Right atrium auricular region (tissue), 2 donors: ENCODE measurements at places on chromosomes 6 and 20. TPM values are rescaled to one million over a fixed set of nuclear protein-coding genes. Genes with fewer than 3 reads are reported as not detected.
A peak's percentile ranks its signal among the peaks of the same experiment; 100 is the strongest.

- no peaks in the 10 kb centered on the region for H3K27me3 ChIP-seq
- peaks cover 74% of the 10 kb centered on the region for H3K4me1 ChIP-seq
- peaks cover 22% of the 10 kb centered on the region for H3K36me3 ChIP-seq
- peak overlapping the region; percentile 62 for H3K4me3 ChIP-seq
These were observed 2.1 kb downstream of the DLL1 start for GRCh38 chr6:170288852-170289179.

GRCh38 chr6:74632196-74632875 is 573.5 kb downstream of the COL12A1 start:
- no peak for DNase-seq
- H3K4me3 ChIP-seq: no peak overlapping the region
- no peaks in the 10 kb centered on the region for H3K4me1 ChIP-seq
- H3K27me3 ChIP-seq: no peaks in the 10 kb centered on the region

- no peak overlapping the region for H3K4me3 ChIP-seq
- H3K36me3 ChIP-seq: peaks cover 33% of the 10 kb centered on the region
- no peak overlapping the region for H3K27ac ChIP-seq
- no peak for DNase-seq
- H3K27me3 ChIP-seq: no peaks in the 10 kb centered on the region
- H3K4me1 ChIP-seq: no peaks in the 10 kb centered on the region
These were observed 4.5 kb downstream of the DEK start for GRCh38 chr6:18259675-18260447.

DNA sequence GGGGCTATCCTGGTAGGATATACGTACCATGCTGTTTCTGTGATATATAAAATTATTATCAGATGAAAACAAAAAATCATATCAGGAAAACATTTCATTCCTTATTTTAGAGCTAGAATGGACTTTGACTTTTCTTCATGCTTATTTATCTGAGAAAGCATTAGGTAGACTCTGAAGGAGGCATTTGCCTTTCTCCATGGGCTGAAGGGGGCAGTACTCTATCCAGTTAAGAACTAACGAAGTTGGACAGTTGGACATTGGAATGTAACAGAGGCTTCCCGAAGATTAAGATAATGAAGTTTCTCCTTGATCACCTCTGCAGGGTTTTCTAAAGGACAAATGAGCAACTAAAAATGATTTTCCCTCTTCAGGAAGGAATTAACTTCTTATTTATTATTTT is 233.9 kb downstream of the SAMD5 start:
- H3K27ac ChIP-seq: no peak overlapping the region
- H3K4me1 ChIP-seq: no peaks in the 10 kb centered on the region
- H3K4me3 ChIP-seq: no peak overlapping the region

DNA sequence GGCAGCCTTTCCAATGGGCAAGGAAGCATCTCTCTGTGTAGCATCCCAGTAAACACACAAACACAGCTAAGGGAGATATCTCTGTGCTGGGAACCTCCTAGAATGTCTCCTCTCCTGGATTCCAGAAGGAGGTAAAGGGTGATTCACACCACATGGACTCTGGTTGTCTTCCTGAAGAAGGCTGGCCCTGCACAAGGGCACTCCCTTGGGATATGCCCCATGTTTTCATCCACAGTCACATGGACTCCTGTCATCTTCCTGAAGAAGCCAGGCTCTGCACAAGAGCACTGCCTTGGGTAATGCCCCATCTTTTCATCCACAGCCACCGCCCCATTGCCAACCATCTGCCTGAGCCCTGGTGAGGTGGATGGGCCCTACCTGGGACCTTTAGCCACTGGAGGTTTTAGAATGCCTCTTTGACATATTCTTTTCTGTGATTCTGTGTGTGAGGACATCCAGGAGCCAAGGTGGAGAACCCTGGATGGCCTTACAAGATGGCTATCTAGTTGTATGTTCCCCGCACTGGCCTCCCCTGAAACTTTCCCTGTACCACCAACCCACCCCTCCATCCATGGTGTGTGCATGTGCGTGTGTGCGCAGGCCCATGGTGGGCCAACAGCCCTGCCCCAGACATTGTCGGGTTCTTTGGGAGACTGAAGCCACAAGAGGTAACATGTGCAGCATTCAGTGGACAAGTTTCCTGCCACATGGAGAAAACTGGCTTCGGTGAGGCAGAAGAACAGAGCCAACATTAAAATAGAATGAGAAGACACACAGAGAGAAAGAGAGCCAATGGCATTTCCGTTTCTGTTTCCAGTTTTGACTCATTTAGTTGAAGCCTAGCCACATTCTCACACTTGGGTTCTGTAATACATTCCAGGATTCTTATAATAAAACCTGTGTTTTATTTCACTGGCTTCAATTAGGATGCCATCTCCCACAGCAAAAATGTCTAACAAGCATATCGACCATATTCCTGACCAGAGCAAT is 110.2 kb upstream of the CST7 start:
- H3K27me3 ChIP-seq: no peaks in the 10 kb centered on the region
- DNase-seq: no peak
- H3K4me1 ChIP-seq: no peaks in the 10 kb centered on the region
- H3K27ac ChIP-seq: no peak overlapping the region
- no peaks in the 10 kb centered on the region for H3K36me3 ChIP-seq
- no peak overlapping the region for H3K4me3 ChIP-seq

DNA sequence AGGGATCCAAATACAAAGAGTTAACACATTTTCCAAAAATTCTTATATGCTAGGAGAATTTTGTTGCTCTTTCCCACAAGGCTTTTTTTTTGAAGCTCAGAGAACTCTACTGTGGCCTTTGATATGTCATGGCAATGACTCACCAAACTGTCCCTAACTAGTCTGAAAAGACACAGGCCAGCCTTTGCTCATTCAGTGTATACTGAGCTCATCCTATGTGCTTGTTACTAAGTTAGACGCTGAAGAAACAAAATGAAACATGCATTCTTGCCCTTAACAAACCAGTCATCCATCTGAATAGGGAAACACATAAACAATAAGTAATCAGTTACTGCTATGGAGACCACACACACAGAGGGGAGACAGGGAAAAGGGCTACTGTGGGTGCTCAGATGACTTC is 291.8 kb downstream of the FOXC1 start:
- no peak overlapping the region for H3K27ac ChIP-seq
- DNase-seq: no peak
- H3K36me3 ChIP-seq: no peaks in the 10 kb centered on the region
- no peaks in the 10 kb centered on the region for H3K4me1 ChIP-seq
- H3K27me3 ChIP-seq: no peaks in the 10 kb centered on the region

DNA sequence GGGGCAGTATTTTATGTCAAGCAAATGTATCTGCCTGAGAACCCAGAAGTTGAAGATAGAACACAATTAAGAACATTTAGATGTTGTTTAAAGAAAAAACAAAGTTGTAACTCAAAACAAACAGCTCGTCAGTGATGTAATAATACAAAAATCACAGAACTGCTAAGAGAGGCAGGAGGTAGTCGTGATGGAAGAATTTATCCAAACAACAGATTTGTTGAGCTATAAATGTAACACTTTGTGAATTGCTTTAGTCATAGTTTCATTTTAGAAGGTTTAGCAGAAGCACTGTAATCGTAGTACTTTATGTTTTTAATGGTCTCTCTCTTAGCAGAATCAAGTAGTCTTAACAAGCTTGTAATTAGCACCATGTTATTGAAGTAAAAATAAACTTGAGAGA is 73.6 kb downstream of the SCAF8 start:
- no peaks in the 10 kb centered on the region for H3K27me3 ChIP-seq
- no peak overlapping the region for H3K27ac ChIP-seq
- no peak for DNase-seq
- no peaks in the 10 kb centered on the region for H3K4me1 ChIP-seq
- H3K36me3 ChIP-seq: peaks cover 57% of the 10 kb centered on the region

GRCh38 chr20:2746636-2747265 is 53.7 kb downstream of the CPXM1 start:
- H3K4me3 ChIP-seq: no peak overlapping the region
- no peaks in the 10 kb centered on the region for H3K27me3 ChIP-seq

DNA sequence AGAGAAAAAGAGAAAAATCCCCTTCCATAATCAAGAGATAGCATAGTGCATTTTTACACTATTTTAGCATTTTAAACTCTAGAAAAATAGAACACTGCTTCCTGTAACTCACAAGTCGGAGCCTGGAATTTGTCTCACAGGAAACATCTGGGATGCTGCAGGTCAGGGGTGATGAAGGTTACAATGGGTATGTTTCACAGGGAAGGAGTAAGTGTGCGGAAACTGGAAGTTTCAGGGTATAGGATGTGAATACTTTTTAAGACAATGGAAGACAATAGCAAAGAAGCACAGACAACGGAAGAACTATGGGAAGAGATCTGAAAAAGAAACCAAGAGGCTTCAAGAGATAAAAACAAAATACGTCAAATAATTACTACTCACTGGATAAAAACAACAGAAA is 361.0 kb upstream of the MARCKS start:
- no peaks in the 10 kb centered on the region for H3K4me1 ChIP-seq
- DNase-seq: no peak

Gene MYLK2
- total RNA-seq: not detected

Gene TP53TG5
- total RNA-seq: not detected

Gene HFE
- 3.1 TPM for total RNA-seq

Gene PAK5
- total RNA-seq: 0.12 TPM

Gene CGA
- total RNA-seq: 0.52 TPM

Gene WFDC5
- total RNA-seq: not detected
